ENCODE measurements at places on chromosomes 5 and 9. TPM values are rescaled to one million over a fixed set of nuclear protein-coding genes. Genes with fewer than 3 reads are reported as not detected.

Gene POLE3
- total RNA-seq = 228 TPM

Gene KCNT1
- total RNA-seq = not detected

Gene ZNF483
- total RNA-seq = 3.1 TPM

Gene FST
- total RNA-seq = 1.7 TPM

Gene PCDHA9
- total RNA-seq = 0.51 TPM

Gene DND1
- total RNA-seq = 0.69 TPM

Gene RGS14
- 30.5 TPM for total RNA-seq

Data from Daoy (cell line).